A673 (cell line): ENCODE measurements at places on chromosomes 16 and 17.

- no peak for DNase-seq
Measured at GRCh38 chr17:49618028-49618611, 42.4 kb downstream of the NXPH3 start.

GRCh38 chr17:19716108-19717030 lies at the start of gene SLC47A2:
Gene SLC47A2 (minus strand): TSS chr17:19716584. CDS start chr17:19716555, 29 bp downstream.
- DNase-seq = no peak

- DNase-seq = no peak
Measured at GRCh38 chr16:55039931-55040330, 109.3 kb downstream of the IRX5 start.

DNA sequence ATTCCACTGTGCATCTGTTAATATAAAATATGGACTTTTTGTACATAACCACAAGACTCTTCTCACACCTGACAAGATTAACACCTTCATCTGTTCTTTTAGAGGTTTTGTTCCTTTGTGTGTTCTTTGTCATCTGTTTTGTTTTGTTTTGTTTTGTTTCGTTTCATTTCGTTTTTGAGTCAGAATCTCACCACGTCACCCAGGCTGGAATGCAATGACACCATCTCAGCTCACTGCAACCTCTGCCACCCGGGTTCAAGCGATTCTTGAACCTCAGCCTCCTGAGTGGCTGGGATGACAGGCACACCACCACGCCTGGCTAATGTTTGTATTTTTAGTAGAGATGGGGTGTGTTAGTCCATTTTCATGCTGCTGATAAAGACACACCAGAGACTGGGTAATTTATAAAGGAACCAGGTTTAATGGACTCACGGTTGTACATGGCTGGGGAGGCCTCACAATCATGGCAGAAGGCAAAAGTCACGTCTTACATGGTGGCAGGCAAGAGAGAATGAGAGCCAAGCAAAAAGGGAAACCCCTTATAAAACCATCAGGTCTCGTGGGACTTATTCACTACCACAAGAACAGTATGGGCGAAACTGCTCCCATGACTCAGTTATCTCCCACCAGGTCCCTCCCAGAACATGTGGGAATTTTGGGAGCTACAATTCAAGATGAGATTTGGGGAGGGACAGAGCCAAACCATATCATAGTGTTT lies 22.3 kb downstream of the C16orf90 start:
- no peak for DNase-seq

- DNase-seq = no peak
Measured at GRCh38 chr17:82636626-82637598, 11.3 kb downstream of the WDR45B start.

DNA sequence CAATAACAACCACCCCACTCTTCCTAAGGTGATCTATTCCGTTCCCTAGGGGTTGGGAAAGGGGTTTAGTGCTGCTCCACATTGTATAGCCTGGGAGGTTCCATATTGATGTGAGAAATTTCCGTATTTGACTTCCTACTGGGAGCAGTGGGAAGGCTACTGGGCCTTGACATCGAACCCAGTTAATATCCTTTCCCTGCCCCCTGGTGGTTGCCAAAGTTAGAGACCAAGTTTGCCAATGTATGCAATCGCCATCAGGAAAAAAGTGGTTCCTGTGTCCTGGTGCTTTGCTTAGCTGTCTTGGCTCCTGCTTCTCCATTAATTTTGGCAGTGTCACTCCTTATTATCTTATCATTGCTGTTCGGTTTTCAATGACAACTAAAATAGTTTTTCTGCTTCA lies 914.9 kb downstream of the KCNJ2 start:
- DNase-seq = peak; percentile 40

GRCh38 chr16:72300892-72301291 lies 128.9 kb upstream of the PMFBP1 start:
- DNase-seq = no peak

- DNase-seq = no peak
Measured at GRCh38 chr17:76076146-76076764, 1.7 kb downstream of the GALR2 start.

DNA sequence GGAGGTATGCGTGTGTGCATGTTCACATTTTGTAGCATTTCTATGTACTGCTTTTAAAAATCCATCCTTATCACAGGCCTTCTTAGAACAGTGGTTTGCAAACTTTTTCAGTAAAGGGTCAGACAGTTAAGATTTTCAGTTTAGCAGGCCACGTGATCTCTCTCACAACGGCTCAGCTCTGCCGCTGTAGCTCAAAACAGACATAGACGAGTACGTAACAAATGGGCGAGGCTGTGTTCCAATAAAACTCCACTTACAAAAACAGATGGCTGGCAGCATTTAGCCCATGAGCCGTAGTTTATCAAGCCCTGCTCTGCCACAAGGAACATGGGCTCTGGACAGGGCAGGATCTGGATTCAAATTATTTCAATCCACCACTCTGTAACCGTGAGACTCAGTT lies 141.8 kb downstream of the XYLT1 start:
- no peak for DNase-seq

DNA sequence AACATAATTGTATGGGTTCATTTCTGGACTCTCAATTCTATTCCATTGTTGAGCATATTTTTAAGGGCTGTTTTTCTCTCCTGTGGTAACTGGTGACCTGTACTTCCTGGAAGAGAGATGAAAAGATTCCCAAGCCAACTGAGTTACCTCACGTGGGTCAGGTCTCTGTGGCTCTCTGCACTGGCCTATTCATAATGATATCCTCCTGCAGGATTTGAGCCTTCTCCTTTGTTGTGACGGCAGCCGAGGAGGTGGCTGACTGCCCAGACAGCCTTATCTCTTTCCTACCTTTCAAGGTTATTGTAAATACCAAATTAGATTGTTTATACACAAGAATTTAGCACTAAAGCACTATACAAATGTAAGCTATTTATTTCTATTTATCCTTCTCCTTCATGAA lies 2.7 kb upstream of the ACE start:
- DNase-seq = no peak

DNA sequence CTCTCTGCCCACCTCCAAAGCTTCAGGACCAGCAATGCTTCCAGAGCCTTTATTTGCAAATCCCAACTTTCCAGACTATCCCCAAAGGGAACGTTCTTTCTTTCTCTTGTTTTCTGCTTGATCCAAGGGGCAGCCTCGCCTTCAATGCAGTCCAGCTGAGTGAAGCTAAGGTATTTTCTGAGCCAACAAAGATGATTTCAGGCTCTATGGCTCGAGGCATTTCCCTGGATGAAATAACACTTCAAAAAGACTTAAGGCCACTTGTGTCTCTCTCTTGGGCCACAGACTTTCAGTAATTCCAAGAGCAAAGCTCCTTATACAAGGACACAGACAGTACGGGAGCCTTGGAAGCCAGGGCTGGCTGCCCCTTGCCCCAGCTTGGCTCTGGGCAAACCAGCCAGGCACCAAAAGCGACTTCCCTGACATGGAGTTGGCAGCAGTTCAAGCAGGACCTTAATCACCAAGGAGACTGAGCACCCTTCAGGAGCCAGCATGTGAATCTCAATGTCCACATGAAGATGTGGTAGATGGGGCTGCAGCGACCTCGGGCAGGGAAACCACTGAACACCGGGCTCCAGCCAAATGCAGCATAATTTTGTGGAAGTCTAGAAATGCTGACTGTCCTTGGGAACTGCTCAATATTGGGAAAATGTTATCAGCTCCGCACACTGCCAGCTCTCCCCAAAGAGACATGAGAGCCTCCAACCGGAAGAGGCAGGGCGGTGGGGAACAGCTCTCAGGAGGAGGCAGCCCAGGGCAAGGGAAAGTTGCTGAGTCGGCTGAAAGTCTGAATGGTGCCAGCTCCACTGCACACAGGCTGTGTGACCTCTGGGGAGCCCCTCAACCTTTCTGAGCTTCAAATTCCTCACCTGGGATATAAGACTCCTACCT lies 39.0 kb downstream of the TK2 start:
- no peak for DNase-seq

DNA sequence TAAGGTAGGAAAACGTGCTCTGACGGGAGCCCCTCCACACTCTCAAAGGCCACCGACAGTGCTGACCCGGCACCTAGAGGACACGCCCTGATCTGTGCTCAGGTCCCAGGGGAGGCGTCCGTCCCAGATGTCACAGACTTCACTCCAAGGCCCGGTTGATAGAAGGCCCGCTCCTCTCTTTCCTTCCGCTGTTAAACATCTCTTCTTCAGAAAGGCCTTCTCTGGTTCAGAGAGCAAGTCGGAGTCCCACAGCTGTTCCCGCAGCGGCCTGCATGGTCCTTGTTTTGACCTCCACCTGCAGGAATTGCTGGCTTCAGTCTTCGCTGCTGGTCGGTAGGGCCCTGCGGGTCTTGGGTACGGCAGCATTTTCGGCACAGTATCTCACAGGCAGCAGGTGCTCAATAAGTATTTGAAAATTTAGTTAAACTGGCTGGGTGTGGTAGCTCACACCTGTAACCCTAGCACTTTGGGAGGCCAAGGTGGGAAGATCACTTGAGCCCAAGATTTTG lies 88.5 kb downstream of the MRC2 start:
- DNase-seq = no peak
